ENCODE measurements at places on chromosomes 11 and 22. TPM values are rescaled to one million over a fixed set of nuclear protein-coding genes. Genes with fewer than 3 reads are reported as not detected.

Gene CRYBA4
- not detected for total RNA-seq

Gene RAG2
- total RNA-seq, result not detected

Gene RIMBP3B
- total RNA-seq, result 0.46 TPM

Gene SLC5A4
- not detected for total RNA-seq

Gene OR52N4
- 0.21 TPM for total RNA-seq
